ENCODE measurements at places on chromosomes 1 and 21.

DNA sequence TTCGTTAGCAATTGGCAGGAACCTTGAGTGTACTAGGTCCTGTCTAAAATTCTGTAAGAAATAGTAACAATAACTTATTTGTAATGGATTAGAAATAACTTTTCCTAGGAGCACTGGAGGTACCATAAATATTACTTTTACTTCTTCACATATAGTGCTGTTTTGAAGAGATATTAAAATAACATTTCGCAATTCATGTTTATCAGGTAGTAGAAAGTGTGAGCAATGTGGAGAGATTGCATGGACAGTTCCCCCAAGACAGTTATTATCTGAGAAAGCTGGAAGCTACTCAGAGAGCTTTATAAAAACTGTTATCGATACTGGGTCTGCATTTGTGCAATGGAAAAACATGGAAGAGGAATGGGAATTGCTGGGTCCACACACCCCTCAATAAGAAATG is 128.5 kb upstream of the KIF26B start:
- DNase-seq = no peak

- DNase-seq = no peak
Measured at GRCh38 chr1:228513236-228513900, 26.2 kb downstream of the RNF187 start.

DNA sequence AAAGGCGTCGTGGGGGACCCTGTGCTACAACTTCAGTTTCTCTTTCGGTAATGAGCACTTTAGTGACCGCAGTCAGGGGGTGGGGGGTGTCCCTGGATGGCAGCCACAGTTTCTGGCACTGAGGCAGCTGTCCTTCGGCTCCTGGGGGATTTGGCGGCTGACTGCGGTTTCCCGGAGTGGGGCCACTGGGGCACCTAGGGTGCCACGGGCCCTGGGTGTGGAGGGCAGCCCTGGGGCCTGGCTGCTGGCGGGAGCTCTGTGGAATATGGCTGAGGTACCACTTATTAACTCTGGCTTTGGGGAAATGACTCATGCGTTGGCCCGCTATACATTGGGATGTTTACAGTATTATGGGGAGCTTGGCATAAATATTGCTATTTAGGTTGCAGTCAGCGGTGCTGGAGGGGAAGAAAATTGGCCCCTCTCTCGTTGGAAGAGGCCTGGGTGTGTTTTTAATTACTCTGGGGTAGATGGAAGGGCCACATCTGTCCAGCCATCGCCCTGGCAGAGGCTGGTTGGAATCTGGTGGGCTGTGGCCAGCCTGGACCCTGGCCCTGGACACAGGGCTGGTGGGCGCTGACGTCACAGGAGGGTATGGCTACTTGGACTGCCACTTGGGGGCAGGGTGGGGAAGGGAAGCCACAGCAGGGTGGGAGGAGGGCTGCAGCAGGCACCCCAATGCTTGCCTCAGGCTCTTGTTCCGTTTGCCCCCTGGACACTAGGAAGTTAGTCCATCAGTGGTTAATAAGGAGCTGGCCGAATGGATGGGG is 2.0 kb downstream of the EPHB2 start:
- DNase-seq = no peak

- no peak for DNase-seq
Measured at GRCh38 chr1:47680815-47681475, 243.1 kb downstream of the FOXD2 start.

DNA sequence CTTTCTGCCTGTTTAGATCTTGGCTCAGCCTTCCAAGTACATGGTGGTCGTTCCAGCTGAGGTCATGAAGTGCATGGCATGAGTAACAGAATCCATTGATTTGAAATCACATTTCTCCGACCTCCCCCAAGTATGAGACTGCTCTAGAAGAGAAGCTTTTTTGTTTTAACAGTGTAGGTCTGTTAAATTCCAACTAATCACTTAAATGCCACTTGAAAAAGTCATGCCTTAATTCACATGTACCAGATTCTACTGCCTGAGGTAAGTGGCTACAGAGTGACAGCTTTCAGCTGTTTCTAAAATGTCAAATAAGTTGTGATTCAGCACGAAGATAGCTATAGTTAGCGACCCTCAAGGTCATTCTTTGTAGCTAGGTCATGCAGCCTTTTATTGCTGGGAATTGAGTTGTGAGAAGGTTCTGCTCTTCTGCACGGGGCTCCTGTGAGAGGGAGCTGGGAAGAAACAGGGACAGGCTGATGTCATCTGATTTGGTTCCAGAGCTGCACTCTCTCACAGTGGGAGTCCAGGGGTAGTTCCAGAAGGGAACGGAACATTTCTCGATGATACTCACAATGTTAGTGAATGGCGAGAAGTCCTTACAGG is 112.7 kb downstream of the VPS13D start:
- DNase-seq = no peak

DNA sequence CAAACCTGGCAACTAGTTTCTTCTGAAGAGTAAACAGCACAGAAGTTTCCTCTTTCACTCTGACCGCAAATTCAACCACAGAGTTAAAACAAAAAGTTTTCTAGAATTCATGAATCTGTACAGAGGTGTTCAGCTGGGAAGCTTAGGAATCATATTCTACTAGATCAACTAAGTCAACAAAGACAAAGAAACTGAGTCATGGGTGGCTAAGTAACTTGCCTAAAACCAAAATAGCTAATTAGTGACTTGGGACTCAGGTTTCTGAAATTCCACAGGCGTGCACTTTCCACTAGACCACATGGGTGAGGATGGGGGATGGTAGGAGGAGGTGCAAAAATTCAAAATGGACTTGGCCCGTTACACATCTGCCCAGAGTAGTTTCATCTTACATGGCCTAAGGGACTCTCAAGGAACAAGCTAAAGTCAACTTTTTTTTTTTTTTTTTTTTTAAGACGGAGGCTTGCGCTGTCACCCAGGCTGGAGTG is 25.8 kb downstream of the PTPN14 start:
- DNase-seq = no peak

GRCh38 chr1:113929750-113930498 is 800 bp downstream of the HIPK1 start:
- peak; percentile 48 for DNase-seq

- DNase-seq = no peak
Measured at GRCh38 chr1:11098931-11099309, 749 bp downstream of the EXOSC10 start.

DNA sequence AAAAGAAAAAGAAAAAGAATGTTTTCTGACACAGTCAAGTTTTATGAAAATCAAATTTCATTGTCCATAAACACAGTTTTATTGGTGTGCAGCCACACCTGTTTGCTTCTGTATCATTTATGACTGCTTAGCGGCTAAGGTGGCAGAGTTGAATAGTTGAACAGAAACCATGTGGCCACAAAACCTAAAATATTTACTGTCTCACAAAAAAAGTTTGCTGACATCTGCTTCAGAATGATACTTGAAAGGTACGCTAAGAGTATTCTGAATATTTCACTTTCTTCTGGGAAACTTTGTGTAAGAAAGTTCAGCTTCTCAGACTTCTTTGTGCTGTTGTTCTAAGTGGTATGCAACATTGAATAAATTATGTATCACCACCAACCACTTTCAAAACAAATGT is 6.2 kb downstream of the KCNK1 start:
- no peak for DNase-seq

DNA sequence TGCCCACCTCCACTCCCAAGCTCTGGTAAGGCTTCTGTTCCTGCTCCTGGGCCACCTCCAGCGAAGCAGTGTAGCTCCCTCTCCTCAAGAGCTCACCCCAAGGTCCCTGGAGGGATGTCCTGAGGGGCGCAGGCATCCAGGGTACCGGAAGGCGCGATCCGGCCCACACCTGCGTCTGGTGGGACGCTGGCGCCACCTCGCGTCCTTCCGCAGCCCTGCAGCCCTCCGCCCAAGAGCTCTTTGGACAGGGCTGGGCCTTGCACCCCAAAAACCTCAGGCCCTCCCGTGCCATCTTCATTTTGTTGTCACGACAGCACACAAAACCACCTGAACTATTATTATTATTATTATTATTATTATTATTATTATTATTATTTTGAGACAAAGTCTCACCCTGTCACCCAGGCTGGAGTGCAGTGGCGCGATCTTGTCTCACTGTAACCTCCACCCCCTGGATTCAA is 49.2 kb upstream of the PAX7 start:
- DNase-seq = no peak
